ENCODE measurements at places on chromosomes 6 and 20. TPM values are rescaled to one million over a fixed set of nuclear protein-coding genes. Genes with fewer than 3 reads are reported as not detected.

Gene PI16
- total RNA-seq = not detected

Gene SLC4A11
- 0.89 TPM for total RNA-seq

Gene TMEM244
- total RNA-seq = not detected

Gene TP53TG5
- not detected for total RNA-seq

Gene GSTA1
- not detected for total RNA-seq

Gene NKX2-2
- not detected for total RNA-seq

Gene TCP11
- total RNA-seq = 0.15 TPM

Gene BPIFA2
- not detected for total RNA-seq

Gene HLA-DMA
- total RNA-seq = 2.7 TPM

Gene TSPO2
- total RNA-seq = not detected

Gene BPIFB4
- total RNA-seq = not detected

Gene RFX6
- total RNA-seq = not detected

Gene PPP1R3G
- 0.59 TPM for total RNA-seq

Gene CD109
- 27.9 TPM for total RNA-seq

Gene RHAG
- total RNA-seq = not detected

Gene CTSA
- 91.1 TPM for total RNA-seq

Gene CLDN20
- total RNA-seq = not detected

Gene PRSS16
- not detected for total RNA-seq

Gene CLPSL1
- not detected for total RNA-seq

Gene ADGRG6
- total RNA-seq = 7.9 TPM

Gene CYP21A2
- 0.17 TPM for total RNA-seq

Gene ZNF334
- total RNA-seq = 1.7 TPM

Gene OPN5
- total RNA-seq = not detected

Gene KIF25
- total RNA-seq = 0.15 TPM

Gene BPIFA1
- total RNA-seq = not detected

Gene HUS1B
- 0.17 TPM for total RNA-seq

Gene TMEM170B
- total RNA-seq = 0.15 TPM

Gene CALHM6
- 1.8 TPM for total RNA-seq

Gene TOX2
- total RNA-seq = 50.5 TPM

Gene BTN2A1
- total RNA-seq = 5.1 TPM

Gene ZNF831
- total RNA-seq = not detected

Gene ZBTB22
- 15.6 TPM for total RNA-seq

Gene CPXM1
- 5.6 TPM for total RNA-seq

Gene GABBR1
- total RNA-seq = 4.8 TPM

Gene CRYBG1
- total RNA-seq = 8.2 TPM

Gene PI3
- total RNA-seq = not detected

Gene GPRC6A
- total RNA-seq = not detected

All from bronchus fibroblast of lung (primary cell).